CD4-positive, CD25-positive, alpha-beta regulatory T cell (primary cell): ENCODE measurements at places on chromosomes 4 and X. TPM values are rescaled to one million over a fixed set of nuclear protein-coding genes. Genes with fewer than 3 reads are reported as not detected.

IDUA gene
- polyA plus RNA-seq = 8.9 TPM

GRCh38 chr4:175951794-175952193, 113.8 kb upstream of the WDR17 start:
- H3K4me3 ChIP-seq = no peak overlapping the region
- H3K4me1 ChIP-seq = no peaks in the 10 kb centered on the region
- no peaks in the 10 kb centered on the region for H3K27me3 ChIP-seq
- no peak for DNase-seq
- H3K36me3 ChIP-seq = no peaks in the 10 kb centered on the region

- H3K27ac ChIP-seq = peak overlapping the region; percentile 77
- peaks cover 44% of the 10 kb centered on the region for H3K4me1 ChIP-seq
- no peaks in the 10 kb centered on the region for H3K27me3 ChIP-seq
- H3K4me3 ChIP-seq = peak overlapping the region; percentile 77
Measured at GRCh38 chrX:136694431-136695087, 46.6 kb downstream of the CD40LG start.

DNA sequence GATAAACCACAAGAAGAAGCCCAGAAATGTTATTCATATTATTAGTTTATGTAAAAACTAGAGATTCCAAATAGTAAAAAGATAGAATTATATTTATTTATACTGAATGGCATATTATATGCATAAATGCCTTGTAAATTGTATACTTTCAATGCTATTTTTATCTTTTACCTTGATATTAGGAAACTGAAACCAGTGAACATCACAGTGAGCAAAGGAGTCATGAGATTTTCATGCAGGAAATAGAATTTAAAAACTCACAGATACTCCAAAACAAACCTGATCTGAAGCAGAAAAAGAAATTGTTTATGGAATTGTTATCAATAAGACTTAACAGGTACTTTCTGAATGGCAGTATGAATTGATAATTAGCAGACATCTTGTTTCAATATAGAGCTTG, 207.3 kb upstream of the CENPE start:
- DNase-seq = no peak
- H3K27me3 ChIP-seq = peaks cover 3% of the 10 kb centered on the region
- H3K4me1 ChIP-seq = no peaks in the 10 kb centered on the region
- no peak overlapping the region for H3K27ac ChIP-seq
- H3K36me3 ChIP-seq = no peaks in the 10 kb centered on the region

DNA sequence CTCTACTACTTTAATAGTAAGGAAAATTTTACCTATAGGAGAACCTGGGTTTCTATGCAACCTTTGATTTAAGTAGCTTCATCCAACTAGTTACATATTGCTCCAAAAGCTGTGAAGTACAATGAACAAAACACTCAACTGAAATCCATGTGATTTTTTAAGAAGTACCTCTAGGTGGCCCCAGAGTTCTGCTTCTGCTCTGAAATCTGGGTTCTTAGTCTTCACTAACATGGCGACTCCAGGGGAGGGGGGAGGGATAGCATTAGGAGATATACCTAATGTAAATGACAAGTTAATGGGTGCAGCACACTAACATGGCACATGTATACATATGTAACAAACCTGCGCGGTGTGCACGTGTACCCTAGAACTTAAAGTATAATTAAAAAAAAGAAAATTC, 73.4 kb upstream of the MAGEB2 start:
- H3K27ac ChIP-seq = no peak overlapping the region
- DNase-seq = peak; percentile 29
- H3K4me3 ChIP-seq = no peak overlapping the region
- H3K36me3 ChIP-seq = no peaks in the 10 kb centered on the region
- H3K4me1 ChIP-seq = no peaks in the 10 kb centered on the region

GRCh38 chr4:40890764-40891163, 141.0 kb downstream of the NSUN7 start:
- H3K27me3 ChIP-seq = no peaks in the 10 kb centered on the region
- no peak overlapping the region for H3K27ac ChIP-seq
- no peaks in the 10 kb centered on the region for H3K4me1 ChIP-seq
- no peak overlapping the region for H3K4me3 ChIP-seq
- H3K36me3 ChIP-seq = no peaks in the 10 kb centered on the region

- H3K4me3 ChIP-seq = no peak overlapping the region
- H3K36me3 ChIP-seq = no peaks in the 10 kb centered on the region
- DNase-seq = no peak
- H3K27me3 ChIP-seq = no peaks in the 10 kb centered on the region
Measured at GRCh38 chrX:18252644-18253359, 32.1 kb upstream of the BEND2 start.

- H3K27me3 ChIP-seq = no peaks in the 10 kb centered on the region
- no peaks in the 10 kb centered on the region for H3K36me3 ChIP-seq
- DNase-seq = peak; percentile 55
- peak overlapping the region; percentile 77 for H3K27ac ChIP-seq
Measured at GRCh38 chrX:56813318-56813837, 84.3 kb downstream of the NBDY start.

GRCh38 chr4:53161787-53162433, 204.0 kb downstream of the SCFD2 start:
- H3K27ac ChIP-seq = no peak overlapping the region
- H3K36me3 ChIP-seq = no peaks in the 10 kb centered on the region
- no peak overlapping the region for H3K4me3 ChIP-seq
- no peaks in the 10 kb centered on the region for H3K27me3 ChIP-seq
- DNase-seq = no peak
